ENCODE measurements at places on chromosomes 6 and 20.

- DNase-seq, result no peak
Observed at GRCh38 chr6:155936551-155936950, 480.9 kb upstream of the NOX3 start.

GRCh38 chr6:165751486-165751885, 88.4 kb upstream of the PDE10A start:
- DNase-seq, result no peak

GRCh38 chr6:162854228-162854627, 126.5 kb downstream of the PACRG start:
- DNase-seq, result no peak

DNA sequence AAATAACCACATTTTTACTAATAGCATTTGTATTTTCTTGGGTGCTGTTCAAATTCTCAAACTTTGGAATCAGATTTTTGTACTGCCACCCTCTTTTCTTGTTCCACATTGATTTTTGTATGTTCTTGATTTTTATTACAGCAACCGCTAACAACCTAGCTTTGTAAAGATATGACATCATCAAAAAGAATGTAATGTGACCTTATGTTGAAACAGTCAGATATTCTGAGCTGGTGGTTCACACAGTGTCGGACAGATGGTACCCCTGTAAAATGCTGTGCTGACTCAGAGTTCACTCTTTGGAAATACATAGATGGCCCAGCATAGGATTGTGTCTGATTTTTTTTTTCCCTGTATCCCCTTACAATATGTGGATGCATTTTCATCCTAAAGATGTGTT, 118.9 kb downstream of the QKI start:
- DNase-seq, result peak; percentile 52

DNA sequence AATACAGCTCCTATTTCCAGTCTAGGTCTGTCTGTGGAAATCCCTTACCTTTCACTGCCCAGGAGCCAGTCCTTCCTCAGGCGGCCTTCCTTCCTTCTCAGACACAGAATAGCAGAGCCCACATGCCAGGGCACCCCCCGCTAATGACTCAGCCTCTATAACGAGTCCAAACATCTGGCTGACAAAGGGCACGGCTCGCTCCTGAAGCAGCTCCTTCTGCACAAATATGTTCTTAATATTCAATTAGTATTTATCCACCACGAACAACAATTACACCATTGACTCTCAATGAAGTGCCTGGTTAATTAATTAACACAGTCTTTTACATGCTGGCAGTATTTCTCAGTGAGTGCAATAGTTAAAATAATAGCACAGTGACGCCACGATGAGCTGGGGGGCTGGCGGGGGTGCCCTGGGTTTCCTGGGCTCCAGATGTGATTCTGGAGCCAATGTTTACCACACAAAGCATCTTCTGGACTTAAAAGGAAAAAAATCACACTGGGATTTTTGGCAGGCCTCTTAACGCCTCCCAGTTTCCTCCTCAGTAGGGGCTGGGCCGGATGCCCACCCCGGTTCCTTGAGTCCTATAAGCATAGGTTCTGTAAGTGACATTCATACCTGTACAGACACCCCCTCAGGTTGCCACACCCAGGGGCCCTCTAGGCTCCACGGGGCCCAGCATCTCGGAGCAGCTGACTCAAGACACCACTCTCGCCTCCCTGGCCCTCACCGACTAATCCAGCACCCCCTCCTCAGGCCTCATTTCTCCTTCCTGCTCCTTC, 158.6 kb upstream of the MLN start:
- DNase-seq, result no peak

GRCh38 chr6:106787327-106788196, 158.2 kb downstream of the QRSL1 start:
- DNase-seq, result no peak

- no peak for DNase-seq
Observed at GRCh38 chr6:25137480-25137879, 141.7 kb upstream of the CARMIL1 start.

GRCh38 chr6:109770047-109770446, 79.0 kb downstream of the FIG4 start:
- no peak for DNase-seq

GRCh38 chr20:36634342-36634741, 11.7 kb downstream of the SLA2 start:
- no peak for DNase-seq

GRCh38 chr20:58986968-58987517, 6.0 kb downstream of the NELFCD start:
- DNase-seq, result no peak

GRCh38 chr6:131125431-131125830, 9.8 kb upstream of the AKAP7 start:
- DNase-seq, result no peak

GRCh38 chr20:19812056-19812455, 54.0 kb downstream of the RIN2 start:
- DNase-seq, result no peak

DNA sequence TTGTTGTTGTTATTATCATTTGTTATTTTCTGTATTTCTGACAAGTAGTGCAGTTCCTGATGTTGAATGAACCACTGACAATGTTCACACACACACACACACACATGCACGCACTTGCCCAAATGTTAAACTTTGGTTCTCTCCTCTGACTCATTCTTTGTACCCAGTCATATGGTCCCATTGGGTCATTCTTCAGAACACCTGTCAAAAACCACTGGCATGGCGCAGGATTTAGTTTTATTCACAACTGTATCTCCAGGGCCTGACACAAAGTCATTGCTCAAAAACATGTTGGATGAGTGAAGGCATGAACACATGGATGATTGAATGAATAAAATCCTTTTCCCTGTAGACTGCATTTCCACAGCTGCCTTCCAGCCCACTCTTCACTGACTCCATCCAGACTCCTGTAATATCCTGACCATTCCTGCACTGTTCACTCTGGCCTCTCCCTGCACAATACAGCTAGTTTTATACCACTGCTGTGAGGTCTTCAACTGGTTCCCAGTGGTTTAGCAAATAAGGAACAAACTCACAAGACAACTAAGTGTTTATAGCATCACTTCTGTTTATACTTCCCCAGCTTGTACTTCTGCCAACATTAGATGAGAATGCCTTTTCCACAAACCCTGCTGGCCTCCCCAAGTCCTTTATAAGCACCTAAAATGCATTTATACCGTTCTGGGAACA, 6.9 kb upstream of the CST11 start:
- DNase-seq, result no peak

GRCh38 chr6:117448011-117448410, 22.3 kb upstream of the ROS1 start:
- no peak for DNase-seq

DNA sequence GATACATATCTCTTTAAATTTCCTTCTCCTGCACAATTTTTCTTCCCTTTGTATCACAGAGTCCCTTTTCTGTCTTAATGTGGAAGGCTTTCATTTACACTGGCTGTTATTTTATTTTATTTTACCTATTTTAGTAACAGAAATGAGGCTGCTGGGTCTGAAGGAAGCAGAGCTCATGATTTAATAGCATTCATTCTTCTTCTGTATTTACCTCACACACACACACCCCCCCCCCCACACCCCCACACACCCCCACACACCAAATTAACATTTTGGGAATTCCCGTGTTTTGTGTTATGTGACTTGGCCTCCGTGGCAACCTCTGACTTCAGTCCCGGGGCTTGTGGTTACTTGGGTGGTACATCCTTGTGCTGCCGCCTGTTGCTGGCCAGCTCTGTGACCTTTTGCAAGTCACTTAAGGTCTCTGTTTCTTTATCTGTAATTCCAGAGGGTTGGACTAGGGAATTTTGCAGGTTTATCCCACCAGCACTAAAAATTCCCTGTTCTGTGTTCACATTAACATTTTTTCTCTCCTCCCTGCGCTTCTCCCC, 108.8 kb downstream of the TIAM2 start:
- no peak for DNase-seq

GRCh38 chr6:52125139-52125538, 37.7 kb upstream of the PKHD1 start:
- no peak for DNase-seq

DNA sequence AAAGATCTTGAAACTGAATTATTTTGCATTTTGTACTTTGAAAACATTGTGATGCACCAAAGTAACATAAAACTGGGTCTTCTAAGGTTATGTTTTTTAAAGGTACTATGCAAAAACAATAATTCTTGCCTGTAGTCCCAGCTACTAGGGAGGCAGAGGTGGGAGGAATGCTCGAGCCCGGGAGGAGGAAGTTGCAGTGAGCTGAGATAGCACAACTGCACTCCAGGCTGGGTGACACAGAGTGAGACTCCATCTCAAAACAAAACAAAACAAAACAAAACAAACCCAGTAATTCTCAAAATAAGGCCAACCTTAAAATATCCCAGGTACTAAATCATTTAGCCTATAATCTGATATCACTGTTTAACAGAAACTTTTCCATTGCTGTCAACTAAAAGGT, 269.6 kb downstream of the KHDC1L start:
- DNase-seq, result no peak

- no peak for DNase-seq
Observed at GRCh38 chr6:33113755-33114154, 38.0 kb downstream of the HLA-DPB1 start.

DNA sequence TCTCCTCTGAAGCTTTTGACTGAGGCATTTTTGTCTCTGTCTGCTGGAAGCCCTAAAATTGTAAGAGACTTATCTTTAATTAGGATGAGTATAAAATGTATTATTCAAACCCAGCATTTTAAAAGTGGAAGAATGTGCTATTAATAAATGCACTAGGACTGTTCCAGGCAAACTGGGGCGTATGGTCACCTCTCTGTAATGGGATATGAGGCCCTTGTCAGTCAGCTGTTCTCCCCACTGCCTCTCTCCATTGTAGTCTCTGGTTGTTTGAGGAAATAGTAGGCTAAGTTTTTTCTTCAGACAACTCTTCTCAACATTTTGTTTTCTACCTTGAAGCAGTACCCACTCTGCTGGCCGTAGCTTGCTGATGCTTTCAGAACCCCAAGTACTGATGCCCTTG, 14.3 kb upstream of the DEF6 start:
- DNase-seq, result no peak

- DNase-seq, result no peak
Observed at GRCh38 chr6:110563711-110564110, 87.3 kb upstream of the SLC22A16 start.

- no peak for DNase-seq
Observed at GRCh38 chr6:145643760-145644159, 91.6 kb downstream of the EPM2A start.

- no peak for DNase-seq
Observed at GRCh38 chr6:11525468-11526155, 11.9 kb upstream of the TMEM170B start.

GRCh38 chr6:115524821-115525220, 535.9 kb downstream of the FRK start:
- DNase-seq, result no peak

DNA sequence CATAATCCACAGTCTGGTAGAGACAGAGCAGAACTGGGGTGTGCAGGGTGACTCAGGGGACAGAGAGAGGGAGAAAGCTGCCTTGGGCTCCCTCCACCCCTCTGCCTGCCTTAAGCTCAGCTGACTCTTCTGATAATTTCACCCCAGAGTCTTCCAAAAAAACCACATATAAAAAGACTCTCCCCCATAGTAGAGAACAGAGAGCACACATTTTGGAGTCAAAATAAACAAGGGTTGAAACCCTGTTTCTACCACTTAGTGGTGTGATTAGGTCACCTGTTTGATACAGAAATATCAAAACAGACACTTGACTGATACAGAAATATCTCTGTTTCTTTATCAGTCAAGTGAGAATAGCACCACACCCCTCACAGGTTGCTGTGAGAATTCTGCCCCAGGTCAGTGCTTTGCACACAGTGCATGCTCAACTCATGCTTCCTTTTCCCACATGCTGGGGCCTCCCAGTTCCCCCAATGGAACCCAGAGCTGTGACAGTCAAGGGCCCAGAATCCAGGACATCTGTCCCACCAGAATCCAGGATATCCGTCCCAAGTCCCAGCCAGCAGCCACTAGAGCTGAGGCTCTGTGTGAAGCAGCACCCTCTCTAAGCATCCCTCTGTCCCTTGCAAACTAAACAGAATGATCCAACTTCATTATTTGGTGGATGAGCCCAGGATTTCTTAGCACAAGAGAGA, 1.2 kb downstream of the TREML2 start:
- DNase-seq, result no peak

- DNase-seq, result no peak
Observed at GRCh38 chr20:8631271-8631670, 437.6 kb upstream of the PLCB4 start.

- DNase-seq, result no peak
Observed at GRCh38 chr6:144753023-144753705, 468.0 kb downstream of the UTRN start.

DNA sequence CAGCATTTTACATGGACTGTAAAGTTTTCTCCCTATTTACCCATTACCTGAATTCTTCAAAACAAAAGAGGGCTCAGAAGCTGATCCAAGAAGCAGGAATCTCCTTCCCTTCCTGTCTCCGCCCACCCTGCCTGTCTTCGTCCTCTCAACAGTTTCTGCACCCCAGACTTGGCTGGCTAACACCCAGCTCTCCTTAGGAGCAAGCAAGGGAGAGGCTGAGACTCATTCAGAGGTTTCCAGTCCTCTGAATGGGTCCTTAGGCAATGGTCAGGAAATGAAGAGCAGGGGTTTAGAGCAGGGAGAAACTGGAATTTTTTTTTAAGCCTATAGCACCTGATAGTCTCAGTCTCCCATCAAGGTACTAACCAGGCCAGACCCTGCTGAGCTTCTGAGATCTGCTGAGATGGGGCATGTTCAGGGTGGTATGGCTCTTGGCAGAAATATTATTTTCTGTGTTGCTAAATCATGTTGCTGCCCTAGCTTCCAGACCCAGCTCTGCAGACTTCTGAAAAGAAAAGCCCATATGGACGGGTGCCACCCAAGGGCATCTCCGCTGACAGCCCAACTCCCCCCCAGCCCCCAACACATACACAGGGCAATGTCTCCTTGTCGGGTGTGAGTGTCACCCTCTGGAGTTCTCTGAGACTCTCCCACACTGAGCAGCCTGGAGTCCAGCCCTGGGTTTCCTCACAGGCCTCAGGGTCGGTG, 74.6 kb upstream of the CD93 start:
- no peak for DNase-seq

- DNase-seq, result peak; percentile 81
Observed at GRCh38 chr20:50320901-50321796, 130.5 kb downstream of the CEBPB start.

DNA sequence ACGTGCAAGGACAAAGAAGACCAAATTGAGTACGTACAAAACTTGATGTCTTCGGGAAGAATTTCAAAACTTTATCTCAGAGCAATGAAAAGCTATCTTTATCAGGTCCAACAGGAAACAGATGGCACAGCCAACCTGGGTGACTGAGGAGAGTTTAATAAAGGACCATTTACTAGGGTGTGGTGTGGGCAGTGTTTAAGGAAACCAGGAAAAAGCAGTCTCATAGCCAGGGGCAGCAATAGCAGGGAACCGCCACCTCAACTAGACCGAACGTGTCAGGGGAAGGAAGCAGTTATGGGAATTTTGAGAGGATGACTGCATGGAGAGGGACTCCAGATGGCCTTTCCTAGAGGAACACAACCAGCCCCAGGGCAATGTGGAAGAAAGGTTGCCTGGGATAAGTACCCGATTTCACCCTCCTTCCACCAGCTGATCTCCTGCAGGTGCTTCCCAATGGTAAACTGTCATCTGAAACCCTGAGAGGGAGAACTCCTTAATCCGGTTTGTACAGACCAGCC, 15.2 kb upstream of the TAAR5 start:
- DNase-seq, result no peak

Measured in smooth muscle cell of the brain vasculature (primary cell).